ENCODE measurements at places on chromosomes 6 and 20.

GRCh38 chr6:38345586-38345985 is 294.1 kb downstream of the BTBD9 start:
- no peak for DNase-seq

GRCh38 chr20:21228511-21228910 is 74.6 kb upstream of the XRN2 start:
- no peak for DNase-seq

GRCh38 chr6:21922086-21922485 is 328.5 kb downstream of the SOX4 start:
- DNase-seq = peak; percentile 10

- DNase-seq = peak; percentile 13
These were observed 68.2 kb downstream of the GCNT2 start for GRCh38 chr6:10589429-10589727.

DNA sequence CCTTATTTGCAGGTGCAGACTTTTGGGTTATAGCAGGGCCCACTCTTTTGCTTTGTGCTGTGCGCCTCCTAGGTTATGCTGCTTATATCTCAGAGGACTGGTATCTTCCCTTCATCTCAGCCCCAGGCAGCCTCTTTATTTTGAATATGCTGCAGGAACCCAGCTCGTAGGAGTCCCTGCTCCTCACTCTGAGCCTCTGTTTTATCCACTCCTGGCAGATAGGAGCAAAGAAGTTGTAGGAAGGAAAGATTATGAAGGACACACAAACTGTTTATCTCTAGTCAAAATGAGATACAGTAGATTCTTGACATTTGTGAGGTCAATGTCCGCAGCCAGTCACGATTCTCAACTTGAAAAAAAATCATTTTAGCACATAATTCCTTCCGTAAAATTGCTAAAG is 15.6 kb downstream of the L3MBTL3 start:
- no peak for DNase-seq

DNA sequence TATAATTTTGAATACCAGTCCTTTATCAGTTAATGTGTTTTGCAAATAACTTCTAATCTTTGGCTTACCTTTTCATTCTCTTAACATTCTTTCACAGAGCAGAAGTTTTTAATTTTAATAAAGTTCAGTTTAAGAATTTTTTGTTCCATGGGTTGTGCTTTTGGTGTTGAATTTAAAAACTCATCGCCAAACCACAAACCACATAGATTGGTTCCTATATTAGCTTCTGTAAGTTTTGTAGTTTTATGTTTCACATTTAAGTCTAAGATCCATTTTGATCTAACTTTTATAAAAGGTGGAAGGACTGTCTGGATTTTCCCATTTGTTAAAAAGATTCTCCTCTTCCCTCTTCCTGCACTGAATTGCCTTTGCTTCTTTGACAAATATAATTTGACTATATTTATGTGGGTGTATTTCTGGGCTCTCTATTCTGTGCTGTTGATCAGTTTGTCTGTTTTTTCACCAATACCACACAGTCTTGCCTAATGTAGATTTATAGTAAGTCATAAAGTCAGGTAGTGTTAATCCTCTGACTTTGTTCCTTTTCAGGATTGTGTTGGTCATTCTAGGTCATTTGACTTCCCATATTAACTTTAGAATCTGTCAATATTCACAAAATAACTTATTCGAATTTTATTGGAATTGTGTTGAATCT is 17.5 kb upstream of the SDCBP2 start:
- no peak for DNase-seq

DNA sequence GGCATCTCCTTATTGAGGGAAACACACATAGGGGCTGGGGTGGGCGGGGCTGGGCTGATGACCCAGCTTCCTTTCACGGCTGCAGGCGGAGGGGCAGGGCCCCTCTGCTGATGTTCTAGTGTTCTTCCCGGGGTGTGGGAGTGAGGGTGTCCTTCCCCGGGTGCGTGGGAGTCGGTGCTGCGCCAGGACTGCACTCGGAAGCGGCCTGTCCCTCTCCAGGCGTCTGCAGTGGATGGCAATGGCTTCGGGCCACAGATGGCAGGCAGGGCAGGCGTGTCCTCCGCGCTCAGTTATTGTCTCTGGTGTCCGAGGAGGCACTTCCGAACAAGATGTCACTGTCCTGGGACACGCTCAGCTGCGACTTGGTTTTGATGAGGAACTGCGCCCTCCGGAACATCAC is 19.2 kb downstream of the KCNG1 start:
- DNase-seq = no peak

DNA sequence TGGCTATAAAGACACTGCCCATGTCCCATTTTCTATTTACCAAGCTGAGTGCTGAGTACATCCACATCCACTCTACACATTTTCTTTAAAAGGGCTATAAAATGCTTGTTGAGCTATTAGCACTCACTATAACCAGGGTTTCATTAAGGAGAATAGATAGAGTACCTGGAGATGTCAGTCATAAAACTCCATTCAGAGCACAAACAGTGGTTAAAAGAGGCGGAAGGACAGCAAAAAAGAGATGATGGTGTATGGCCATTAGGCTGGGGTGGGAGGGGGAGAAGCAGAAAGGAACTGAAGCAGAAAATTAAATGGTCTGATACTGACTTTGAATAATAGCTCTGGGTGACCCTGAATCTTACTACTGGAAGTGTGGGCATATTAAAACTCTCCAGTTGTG is 609.9 kb upstream of the MAP3K7 start:
- DNase-seq = no peak

DNA sequence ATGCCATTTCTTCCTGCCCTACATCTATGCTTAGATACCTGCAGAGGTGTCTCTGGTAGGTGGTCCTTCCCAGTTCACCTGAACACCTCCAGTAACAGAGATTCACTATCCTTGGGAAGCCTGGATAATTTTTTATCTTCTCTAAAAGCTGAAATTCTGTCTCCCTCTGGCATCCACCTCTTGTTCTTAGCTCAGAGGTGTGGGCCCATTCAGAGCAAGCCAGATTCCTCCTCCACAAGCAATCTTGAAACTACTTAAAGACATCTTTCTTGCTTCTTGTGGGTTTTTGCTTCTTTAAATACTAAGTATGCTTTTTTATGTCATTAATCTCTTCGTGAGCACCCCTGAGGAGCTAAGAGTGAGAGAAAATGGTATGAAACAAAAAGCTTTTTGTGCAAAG is 10.4 kb upstream of the SNRPB2 start:
- no peak for DNase-seq

- no peak for DNase-seq
These were observed 8.9 kb downstream of the REM1 start for GRCh38 chr20:31484001-31484400.

- peak; percentile 54 for DNase-seq
These were observed 622 bp upstream of the KIZ start for GRCh38 chr20:21125072-21125848.

- DNase-seq = peak; percentile 29
These were observed 55.5 kb upstream of the SGK1 start for GRCh38 chr6:134373282-134373922.

DNA sequence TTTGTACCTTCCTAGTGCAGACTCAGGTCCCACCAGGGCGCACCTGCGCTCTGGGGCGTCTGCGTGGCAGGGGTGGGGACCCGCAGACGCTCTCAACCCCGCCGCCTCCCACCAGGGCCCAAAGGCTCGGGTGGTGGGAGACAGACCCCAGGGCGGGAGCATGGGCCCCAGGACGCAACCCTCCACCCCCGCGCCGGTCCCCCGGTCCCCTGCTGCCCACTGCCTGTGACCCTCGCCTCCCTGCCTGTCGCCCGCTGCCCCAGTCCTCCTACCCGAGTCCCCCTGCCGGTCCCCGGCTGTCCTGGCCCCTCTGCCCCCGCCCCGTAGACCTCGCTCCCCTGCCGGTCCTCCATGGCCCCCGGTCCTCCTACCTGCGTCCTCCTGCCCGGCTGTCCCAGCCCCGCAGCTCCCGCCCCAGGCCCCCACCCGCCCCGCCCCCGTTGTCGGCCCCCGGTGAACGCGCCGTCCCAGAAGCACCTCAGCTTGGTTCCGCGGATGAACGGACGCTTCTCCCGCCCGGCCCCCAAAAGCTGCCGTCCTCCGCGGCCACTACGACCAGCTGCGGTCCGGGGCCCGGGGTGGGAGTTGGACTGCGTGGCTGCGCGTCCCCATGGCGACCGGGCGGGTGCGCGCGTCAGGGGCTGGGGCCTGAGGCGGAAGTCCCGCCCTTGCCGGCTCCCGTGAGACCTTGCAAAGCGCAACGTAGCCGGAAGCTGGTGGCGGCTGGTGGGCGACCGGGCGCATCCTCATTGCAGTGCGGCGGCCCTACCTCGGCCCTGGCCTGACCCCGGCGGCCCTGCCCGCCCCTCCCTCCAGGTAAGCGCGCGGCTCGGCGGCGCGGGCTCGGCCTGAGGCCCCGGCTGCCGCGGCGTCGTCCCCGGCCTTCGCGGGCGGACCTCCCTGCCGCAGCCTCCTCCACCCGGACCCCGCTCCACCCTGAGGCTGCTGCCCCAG is at the start of gene ARFGAP1:
TSS of gene ARFGAP1 (plus strand) at position 709 of the 954 bp plus-strand sequence. CDS start 2,768 bp downstream, outside the sequence.
- peak; percentile 100 for DNase-seq

GRCh38 chr6:36639171-36639808 is 39.2 kb upstream of the CDKN1A start:
- no peak for DNase-seq

DNA sequence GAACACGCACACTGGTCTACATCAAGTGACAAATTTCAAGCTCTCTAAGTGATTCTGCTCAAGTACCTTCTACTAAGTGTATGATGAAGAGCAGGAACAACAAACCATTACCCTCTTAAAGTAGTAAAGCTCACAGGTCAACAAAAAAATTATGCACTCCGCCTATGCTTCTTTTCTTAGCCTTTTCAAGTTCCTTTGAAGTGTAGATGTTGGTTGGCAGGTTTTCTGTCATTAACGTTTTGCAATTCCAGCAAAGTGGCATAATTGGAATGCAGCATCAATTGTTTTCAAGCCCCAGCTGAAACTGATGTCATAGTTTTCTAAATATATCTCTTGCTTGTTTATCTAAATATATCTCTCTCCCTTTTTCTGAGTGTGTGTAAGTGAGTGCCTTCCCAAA is 396.9 kb upstream of the EYS start:
- no peak for DNase-seq

GRCh38 chr6:117309611-117310010 is 44.3 kb downstream of the VGLL2 start:
- no peak for DNase-seq

- no peak for DNase-seq
These were observed 324.1 kb upstream of the GJE1 start for GRCh38 chr6:141808662-141809061.

- no peak for DNase-seq
These were observed 210.9 kb downstream of the SYNE1 start for GRCh38 chr6:152426276-152426675.

DNA sequence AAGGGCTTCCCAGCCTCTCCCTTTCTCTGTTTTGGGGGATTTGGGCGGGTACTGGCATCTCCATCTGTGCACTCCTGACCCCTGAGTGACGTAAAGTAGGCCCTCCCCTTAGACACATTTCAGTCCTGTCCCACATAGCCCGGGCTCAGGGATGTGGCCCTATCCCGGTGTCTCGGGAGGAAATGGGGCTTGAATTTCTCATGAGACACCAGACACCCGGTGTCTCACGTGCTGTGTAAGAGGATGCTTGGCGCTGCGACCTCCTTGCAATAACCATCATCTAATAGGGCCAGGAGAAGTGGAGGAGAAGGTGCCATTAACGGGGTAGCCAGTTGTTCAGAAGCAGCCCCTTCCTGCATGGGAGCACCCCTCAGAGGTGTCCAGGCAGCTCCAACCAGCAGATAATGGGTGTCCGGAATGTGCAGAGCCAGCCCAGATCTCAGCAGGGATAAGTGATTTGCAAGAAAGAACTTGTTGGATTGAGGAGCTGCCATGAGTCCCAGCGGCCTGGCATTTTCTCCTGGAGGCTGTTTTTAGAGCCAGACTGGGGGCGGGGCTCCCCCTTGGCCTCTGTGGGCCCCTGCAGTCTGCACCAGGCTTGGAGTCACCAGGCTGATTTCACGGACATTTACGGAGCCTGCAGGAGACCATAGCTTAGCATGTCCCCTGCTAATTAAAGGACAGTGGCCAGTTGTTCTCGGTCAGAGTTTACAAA is 372.0 kb downstream of the PREX1 start:
- no peak for DNase-seq

DNA sequence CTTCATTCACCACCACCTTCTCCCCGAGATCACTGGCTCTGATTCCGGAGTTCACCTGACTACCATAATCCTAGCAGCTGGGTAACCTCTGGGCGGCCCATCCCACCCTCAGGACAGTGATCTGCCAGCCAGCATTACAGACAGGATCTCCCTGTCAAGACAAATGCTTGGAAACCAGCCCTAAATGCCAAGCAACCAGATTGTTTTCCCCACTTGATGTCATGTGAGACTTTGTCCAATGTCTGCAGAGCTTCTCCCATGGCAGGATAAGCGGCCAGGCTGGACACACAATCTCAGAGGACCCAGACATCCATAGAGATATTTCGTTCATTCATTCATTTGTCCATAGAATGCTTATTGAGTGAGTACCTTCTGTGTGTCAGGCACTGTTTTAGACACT is 32.5 kb downstream of the PDYN start:
- no peak for DNase-seq

- no peak for DNase-seq
These were observed 308.3 kb upstream of the PREP start for GRCh38 chr6:105711216-105711615.

DNA sequence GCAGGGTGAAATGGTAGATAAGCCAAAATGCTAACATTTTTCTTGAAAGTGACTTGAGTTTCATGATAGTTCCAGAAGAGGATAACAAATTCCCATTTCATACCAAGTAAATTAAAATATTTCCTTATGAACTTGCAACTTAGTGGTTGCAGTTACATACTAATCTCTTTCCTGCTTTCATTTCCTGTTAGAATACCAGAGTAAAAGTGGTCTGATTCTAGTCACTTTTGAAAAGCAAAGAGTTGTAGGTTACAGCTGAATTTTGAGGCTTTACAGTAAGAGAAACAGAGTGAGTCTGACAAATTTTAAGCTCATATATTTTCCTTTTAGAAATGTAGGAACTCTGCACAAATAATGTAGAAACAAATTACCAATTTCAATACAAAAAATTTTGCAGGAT is 117.4 kb downstream of the ZFAND3 start:
- DNase-seq = no peak

- DNase-seq = no peak
These were observed 192.5 kb upstream of the ECI2 start for GRCh38 chr6:4327841-4328240.

DNA sequence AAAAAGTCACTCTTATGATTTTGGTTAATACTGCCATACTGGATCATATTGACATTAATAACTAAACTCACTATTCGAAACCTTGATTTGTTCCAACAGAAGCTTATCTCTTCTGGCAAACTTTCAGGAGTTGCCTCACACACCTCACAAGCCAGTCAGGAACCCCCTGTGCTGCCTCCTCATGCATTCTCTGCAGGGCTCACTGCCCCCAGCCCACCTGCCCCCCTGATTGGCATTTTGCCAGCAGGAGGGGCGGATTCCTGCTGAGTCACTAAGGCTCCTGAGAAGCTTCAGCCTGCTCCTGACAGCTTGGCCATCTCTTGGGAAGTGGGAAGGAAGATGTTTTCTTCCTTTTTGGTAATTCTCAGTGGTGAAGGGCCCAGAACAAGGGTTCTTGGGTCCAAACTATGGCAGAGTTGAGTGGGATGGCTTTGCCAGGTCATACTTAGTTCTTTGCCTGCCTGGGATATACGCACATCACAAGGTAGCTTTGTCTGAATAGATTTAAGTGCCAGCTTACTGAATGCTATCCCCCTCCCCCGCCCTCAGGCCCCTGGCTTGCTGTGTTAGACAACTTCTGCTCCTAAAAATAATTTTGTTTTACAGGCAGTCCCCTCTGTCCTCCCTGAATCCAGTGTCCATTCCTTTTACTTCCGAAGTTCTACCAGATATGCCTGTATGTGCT is 31.4 kb downstream of the SLC35F1 start:
- DNase-seq = no peak

- no peak for DNase-seq
These were observed 42.2 kb upstream of the EDN3 start for GRCh38 chr20:59258221-59258621.

- peak; percentile 74 for DNase-seq
These were observed 334.1 kb upstream of the CITED2 start for GRCh38 chr6:139708337-139709199.
